ENCODE measurements at places on chromosomes 7 and 10. TPM values are rescaled to one million over a fixed set of nuclear protein-coding genes. Genes with fewer than 3 reads are reported as not detected.

Gene ASB4
- 0.74 TPM for total RNA-seq

Gene CCDC172
- not detected for total RNA-seq

Gene MMD2
- total RNA-seq, result not detected

Gene OR13A1
- 0.15 TPM for total RNA-seq

Gene TMEM229A
- total RNA-seq, result 0.34 TPM

Gene TRPV5
- total RNA-seq, result not detected

Gene ZNF398
- 12.7 TPM for total RNA-seq

Gene VWDE
- total RNA-seq, result 1.7 TPM

Gene ACTL6B
- total RNA-seq, result not detected

Gene PNLIP
- 2.9 TPM for total RNA-seq

Gene MBL2
- not detected for total RNA-seq
